Type B pancreatic cell (in vitro differentiated cells): ENCODE measurements at places on chromosomes 16 and 17. TPM values are rescaled to one million over a fixed set of nuclear protein-coding genes. Genes with fewer than 3 reads are reported as not detected.

ITGA2B gene
- 0.69 and 8.8 TPM in 2 replicates for total RNA-seq

PRSS36 gene
- 1.8 and 2.0 TPM in 2 replicates for total RNA-seq

SKAP1 gene
- total RNA-seq = 0.43 and 0.79 TPM in 2 replicates

LPO gene
- total RNA-seq = not detected in 2 replicates

CASKIN2 gene
- total RNA-seq = 29.5 and 31.2 TPM in 2 replicates

SCIMP gene
- total RNA-seq = not detected in 2 replicates

C16orf74 gene
- 3.1 and 4.9 TPM in 2 replicates for total RNA-seq

GRCh38 chr17:77476931-77477805 lies 336.4 kb downstream of the SEC14L1 start:
- peaks cover 68% of the 10 kb centered on the region for H3K4me1 ChIP-seq
- DNase-seq = no peak
- peaks cover 13% of the 10 kb centered on the region for H3K36me3 ChIP-seq
- H3K27ac ChIP-seq = peak overlapping the region; percentile 89
- H3K27me3 ChIP-seq = no peaks in the 10 kb centered on the region

DNA sequence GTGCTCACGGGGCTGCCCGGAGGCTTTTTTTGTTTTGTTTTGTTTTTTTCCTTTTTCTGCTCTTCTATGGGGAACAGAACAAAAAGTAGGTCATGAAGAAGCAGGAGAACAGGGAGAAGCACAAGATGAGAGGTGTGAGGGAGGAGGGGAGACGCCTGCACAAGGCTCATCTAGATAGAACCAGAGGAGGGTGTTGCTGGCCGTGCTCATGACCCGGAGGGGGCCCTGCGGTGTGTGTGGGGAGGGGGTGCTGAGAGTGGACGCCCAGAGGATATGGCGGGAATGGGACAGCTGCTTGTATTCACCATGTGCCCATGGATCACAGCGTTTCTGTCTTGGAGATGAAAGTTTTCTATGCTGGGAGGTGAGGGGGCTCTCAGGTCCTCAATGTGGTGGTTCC lies 183.7 kb downstream of the FOXL1 start:
- H3K36me3 ChIP-seq = no peaks in the 10 kb centered on the region
- H3K4me3 ChIP-seq = peak overlapping the region; percentile 39
- DNase-seq = no peak
- H3K27me3 ChIP-seq = peaks cover 66% of the 10 kb centered on the region
- H3K4me1 ChIP-seq = peaks cover 54% of the 10 kb centered on the region

GRCh38 chr16:57475711-57476339 lies 10.5 kb downstream of the DOK4 start:
- H3K27ac ChIP-seq = no peak overlapping the region
- H3K36me3 ChIP-seq = peaks cover 9% of the 10 kb centered on the region
- no peak for DNase-seq
- no peaks in the 10 kb centered on the region for H3K27me3 ChIP-seq
- H3K4me1 ChIP-seq = peaks cover 39% of the 10 kb centered on the region

- no peak for DNase-seq
- H3K27ac ChIP-seq = peak overlapping the region; percentile 54
- H3K36me3 ChIP-seq = peaks cover 3% of the 10 kb centered on the region
- H3K27me3 ChIP-seq = peaks cover 33% of the 10 kb centered on the region
Observed at GRCh38 chr16:78321620-78322360, 222.3 kb downstream of the WWOX start.

DNA sequence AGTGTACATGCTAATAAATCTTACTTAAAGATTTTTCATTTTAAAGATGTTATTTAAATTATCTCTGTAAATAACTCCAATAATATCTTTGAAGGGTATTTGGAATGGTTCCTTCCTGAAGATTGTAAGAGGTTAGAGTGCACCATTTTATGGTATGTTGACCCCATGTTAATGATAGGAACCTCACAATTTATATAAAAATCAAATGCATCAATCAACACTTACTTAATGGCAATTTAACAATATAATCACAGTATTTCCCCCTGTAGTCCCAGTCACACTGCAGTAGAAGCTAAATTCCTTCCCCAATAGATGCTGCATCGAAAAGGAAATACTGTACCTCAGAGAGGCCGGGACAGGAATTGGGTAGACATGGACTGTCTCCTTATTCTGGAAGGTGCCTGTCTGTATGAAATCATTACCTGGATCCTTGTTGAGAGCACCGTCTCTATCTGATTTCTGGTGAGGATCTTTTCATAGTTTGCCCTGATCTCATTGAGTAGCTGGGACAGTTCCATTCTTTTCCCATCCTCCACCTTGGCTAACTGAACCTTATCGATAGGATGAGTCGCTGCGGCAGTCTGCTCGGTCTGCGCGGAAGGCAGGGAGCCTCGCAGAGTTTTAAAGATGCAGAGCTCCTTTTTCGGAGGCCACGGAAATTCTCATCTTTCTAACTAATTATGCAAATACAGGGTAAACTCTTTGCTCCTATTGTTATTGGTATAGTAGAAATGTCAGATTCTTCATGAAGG lies at the start of gene KRT222:
TSS of gene KRT222 (minus strand) at position 596 of the 752 bp plus-strand sequence. CDS start at position 518, 78 bp downstream.
- no peak within 1 kb of the TSS for H3K27ac ChIP-seq
- no peak for DNase-seq

GRCh38 chr16:68902003-68902968 lies 59.0 kb downstream of the TANGO6 start:
- H3K4me3 ChIP-seq = no peak overlapping the region
- no peak overlapping the region for H3K27ac ChIP-seq
- H3K4me1 ChIP-seq = peaks cover 7% of the 10 kb centered on the region

DNA sequence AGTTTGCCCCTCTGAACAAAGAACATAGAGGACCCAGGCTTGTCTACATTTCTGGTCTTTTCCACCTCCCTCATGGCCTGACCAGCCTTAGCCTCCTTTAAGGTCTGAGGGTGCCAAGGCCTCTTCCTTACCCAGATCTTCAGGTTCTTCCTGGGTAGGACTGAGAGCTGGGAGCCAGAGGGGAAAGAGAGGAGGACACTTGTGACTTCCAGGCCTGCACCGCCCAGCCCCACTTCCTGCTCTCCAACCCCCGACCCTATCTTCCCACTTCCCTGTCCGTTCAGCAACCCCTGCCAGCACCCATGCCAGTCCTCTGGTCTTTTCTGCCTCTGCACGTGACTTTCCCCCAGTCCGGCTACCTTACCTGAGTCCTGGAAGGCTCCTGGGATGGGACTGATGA lies 534 bp downstream of the PRSS36 start:
- H3K4me3 ChIP-seq = no peak overlapping the region
- peaks cover 37% of the 10 kb centered on the region for H3K27me3 ChIP-seq
- DNase-seq = no peak
- no peaks in the 10 kb centered on the region for H3K36me3 ChIP-seq

GRCh38 chr17:81417879-81418709 lies 22.8 kb downstream of the BAHCC1 start:
- no peaks in the 10 kb centered on the region for H3K27me3 ChIP-seq
- H3K4me3 ChIP-seq = no peak overlapping the region
- no peak overlapping the region for H3K27ac ChIP-seq
- H3K4me1 ChIP-seq = peaks cover 11% of the 10 kb centered on the region
- H3K36me3 ChIP-seq = no peaks in the 10 kb centered on the region

DNA sequence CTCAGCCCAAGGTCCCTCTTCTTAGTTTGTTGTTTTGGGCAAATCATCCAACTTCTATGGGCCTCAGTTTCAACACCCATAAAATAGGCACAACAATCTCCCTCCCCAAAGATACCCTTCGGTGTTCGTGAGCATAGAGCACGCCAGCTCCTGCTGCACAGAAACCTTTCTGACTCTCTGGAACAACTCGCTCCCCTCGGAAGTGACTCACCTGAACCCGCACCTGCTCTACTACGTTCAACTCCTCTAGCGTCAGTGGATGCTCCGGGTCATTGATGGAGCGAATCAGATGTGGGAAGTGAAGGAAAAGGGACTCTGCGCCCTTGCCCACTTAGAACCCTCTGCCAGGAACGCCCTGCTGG lies 445 bp downstream of the CIAO2B start:
- peaks cover 30% of the 10 kb centered on the region for H3K4me1 ChIP-seq
- peak overlapping the region; percentile 97 for H3K4me3 ChIP-seq
- no peaks in the 10 kb centered on the region for H3K27me3 ChIP-seq
- H3K36me3 ChIP-seq = peaks cover 8% of the 10 kb centered on the region
